Right lung (tissue), 10 donors: ENCODE measurements at places on chromosomes 12 and 14.

- DNase-seq: peak; percentile 44
Observed at GRCh38 chr14:101224356-101225156, 321.0 kb upstream of the RTL1 start.

GRCh38 chr14:33413381-33413780 is 474.7 kb downstream of the NPAS3 start:
- DNase-seq: no peak

DNA sequence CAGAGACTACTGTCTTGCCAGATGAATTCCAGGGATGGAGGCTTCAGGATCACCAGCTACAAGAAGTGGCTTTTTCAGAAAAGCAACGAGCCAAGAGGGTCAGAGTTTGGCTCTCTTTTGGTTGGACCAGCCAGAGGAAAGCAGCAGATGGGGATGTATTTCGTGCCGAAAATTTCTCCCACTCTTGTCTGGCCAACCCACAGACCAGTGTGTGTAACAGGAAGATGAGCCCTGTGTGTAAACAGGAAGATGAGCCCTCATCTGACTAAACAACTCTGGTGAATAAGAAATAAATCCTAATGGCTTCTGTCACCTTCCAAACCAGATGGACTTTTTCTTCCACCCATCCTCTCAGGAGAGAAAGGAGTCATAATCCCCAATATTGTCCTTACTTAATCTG is 13.1 kb downstream of the GPR68 start:
- no peak for DNase-seq

DNA sequence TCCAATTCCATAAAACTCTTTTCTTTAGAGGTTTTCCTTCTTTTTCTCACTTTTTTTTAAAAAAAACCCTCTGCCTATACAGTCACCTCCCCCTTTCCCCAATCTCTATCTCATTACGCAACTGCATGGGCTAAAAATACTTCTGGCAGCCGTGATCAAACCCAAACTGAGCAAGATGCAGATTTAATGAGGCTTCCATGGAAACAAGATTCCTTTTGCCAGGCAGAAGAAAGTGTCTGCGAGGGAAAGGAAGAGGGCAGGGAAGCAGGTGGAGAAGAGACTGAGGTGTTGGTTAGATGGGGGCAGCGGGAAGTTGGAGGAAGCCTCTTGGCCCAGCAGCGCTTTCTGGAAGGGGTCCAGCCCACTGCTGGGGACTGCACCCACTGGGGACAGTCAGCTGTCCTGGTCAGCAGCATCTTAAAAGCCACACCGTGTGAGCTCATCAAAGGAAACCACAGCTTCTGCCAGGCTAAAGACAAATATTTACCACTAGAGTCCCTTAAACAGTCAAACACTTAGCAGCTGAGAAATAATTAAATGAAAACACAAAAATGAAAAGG is 90.4 kb downstream of the SLC8A3 start:
- DNase-seq: peak; percentile 80

DNA sequence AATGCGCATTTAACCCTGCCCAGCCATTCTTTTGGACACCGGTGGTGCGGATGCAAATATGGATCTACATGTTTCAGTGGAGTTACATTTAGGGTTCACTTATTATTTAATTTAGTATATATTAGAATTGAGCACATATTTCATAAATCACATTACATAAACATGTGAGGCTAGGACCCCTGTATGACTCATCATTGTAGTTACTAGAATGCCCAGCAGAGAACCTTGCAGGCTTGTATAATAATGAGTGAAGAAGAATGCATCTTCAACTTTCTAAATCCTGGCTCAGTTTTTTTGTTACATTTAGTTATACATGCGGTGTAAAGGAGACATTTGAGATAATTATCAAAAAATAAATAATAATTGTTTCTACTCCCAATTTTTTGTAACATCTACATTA is 369.0 kb downstream of the ATP23 start:
- no peak for DNase-seq

DNA sequence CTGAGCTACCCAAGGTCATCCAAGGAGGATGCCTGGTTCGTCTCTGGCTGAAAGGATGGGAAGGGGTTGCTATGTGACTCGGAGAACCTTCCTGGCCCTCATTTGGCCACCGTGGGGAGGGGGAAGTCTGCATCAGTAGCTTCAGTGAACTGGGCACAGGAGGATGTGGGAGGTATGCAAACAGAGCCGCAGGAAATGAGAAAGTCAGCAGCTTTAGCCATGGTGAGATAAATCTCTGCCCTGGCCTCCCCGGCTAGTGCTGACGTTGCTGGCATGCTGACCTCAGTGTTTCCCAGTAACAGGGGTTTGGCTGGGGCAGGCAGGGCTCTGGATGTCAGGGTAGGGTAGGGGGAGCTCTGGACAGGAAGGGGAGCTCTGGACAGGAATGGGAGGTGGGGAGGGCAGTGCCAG is 2.3 kb upstream of the CEBPE start:
- DNase-seq: no peak

DNA sequence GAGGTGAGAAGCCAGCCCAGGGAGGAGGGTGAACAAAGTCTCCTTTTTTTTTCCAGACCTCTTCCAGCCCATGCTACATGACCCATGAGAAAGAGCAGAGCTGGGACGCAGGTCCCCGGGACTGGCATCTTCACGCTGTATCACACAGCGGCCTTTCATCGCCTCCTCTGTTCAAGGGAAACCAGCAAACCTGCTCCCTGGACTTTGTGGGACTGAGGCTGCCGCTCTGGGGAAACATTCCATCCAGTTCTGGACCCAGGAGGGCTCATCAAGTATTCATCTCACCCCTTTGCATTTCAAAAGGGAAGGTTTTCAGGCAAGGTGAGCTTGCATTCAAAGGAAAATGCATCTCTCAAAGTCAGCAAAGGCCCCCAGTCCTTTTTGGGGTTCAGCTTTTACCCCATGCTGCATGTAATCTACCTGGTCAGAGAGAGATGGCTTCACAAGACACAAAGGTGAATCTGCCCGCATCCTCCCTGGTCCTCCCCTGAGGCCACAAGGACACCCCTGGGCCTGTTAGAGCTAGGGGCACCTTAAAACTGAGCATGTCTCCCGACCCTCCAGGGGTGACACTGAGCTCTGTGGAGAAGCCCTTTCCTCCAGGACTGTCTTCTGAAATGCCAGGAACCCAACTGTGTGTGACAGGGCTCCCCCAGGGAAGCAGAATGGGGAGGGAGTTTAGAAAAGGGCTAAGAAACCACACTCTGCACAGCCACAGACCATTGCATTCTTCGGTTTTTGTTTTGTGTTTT is 21.2 kb upstream of the MEG3 start:
- DNase-seq: no peak

- DNase-seq: no peak
Observed at GRCh38 chr12:26730481-26731350, 102.3 kb downstream of the ITPR2 start.

- DNase-seq: no peak
Observed at GRCh38 chr12:40336573-40337199, 111.9 kb downstream of the LRRK2 start.
